ENCODE measurements at places on chromosomes 1 and 21.

DNA sequence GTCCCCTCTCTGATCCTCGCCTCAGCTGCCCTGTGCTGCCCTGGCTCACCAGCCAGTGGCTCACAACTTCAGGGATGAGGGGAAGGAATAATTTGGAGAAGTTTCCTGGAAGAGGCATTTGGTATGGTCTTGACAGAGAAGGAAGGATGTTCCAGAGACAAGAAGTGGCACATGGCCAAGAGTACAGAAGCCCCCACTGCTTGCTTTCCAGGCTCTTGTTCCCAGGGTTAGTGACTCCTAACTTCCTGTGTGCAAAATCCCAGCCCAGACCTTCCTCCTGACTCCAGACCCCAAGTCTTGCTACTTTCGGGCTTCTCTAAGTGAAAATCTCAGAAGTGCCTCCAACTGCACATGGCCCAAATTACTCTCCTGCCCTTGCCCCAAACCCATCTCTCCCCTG lies 85.7 kb downstream of the HMGB4 start:
- DNase-seq = no peak

DNA sequence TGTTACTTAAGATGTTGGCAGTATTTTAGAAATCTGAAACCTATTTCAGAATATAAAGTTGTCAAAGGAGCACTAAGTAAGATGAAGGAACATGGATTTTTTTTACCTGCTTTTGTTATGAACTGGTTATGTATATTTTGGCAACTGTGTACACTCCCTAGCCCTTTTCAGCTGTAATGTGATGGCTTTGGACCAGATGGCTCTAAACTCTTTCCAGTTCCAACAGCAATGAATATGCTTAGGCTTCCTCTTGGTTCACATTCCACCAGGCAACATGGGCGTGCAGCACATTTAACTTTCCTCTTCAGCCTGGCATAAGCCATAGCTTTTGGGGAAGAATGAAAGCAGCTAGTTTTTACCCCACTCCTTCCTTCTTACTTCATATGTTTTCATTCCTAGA lies 95.6 kb upstream of the ADAMTS5 start:
- no peak for DNase-seq

- no peak for DNase-seq
Observed at GRCh38 chr1:3001471-3002348, 19.6 kb upstream of the ACTRT2 start.

DNA sequence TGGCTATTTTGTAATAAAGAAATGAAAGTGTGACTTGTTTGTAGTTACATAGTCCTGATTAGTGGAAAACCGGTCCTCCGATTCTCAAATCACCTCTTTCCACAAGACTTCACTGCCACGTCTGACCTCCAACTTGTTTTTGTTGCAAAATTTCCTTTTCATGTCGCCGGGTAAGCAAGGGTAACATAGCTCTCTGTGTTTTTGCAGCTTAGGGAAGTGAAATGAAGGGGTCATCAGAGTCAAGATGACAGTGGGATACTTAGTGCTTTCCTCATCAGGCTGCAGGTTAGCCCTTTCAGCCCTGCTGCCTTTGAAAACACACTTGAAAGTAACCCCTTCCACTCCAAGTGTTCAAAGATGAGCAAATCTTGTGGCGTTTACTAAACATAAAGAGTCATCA lies 217.9 kb downstream of the USP25 start:
- no peak for DNase-seq

DNA sequence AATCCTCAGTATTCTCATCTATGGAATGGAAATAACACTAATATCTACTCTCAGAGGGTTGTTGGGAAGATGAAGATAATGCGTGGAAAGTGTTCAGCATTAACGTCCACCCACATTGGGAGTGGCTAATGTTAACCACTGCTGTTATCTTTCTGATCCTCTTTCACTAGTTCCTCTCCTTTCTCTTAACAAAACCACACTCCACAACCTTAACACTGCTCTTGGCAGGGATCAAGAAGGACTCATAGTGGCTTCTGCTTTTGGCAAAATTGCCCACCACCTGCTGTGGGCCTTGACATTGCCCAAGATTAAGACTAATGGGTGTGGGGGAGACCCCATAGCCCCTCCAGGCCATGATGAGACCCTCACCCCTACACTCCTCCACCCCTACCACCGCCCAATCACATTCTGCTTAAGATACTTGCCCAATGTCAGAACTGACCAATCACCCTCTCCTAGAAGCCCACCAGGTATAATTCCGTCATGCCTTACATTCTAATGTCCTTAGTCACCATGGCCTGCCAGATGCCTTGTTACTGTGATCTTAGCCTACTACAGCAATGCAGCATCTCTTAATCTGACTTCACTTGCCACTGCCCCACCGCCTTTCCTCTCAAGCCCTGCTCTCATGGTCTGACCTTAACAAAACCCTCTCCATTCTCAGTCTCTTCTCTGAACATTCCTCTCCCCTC lies 27.1 kb downstream of the DHCR24 start:
- DNase-seq = no peak

DNA sequence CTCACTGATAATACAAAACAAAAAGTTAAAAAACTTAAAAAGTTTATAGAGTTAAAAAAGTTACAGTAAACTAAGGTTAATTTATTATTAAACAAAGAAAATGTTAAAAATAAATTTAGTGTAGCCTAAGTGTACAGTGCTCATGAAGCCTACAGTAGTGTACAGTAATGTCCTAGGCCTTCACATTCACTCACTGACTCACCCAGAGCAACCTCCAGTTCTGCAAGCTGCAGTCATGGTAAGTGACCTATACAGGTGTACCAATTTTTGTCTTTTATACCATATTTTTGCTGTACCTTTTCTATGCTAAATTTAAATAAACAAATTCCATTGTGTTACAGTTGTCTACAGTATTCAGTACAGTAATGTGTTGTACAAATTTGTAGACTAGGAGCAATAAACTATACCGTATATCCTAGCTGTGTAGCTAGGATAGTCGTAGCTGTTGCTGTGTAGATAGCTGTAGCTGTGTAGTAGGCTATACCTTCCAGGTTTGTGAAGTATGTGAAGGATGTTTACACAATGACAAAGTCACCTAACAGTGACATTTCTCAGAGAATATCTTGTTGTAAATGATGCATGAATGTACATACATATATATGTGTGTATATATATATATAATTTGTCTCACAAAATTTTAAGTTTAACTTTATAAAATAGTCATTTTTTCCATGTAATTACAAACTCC lies 140.2 kb downstream of the TGFB2 start:
- no peak for DNase-seq

Data from WTC11 (cell line).